ENCODE measurements at places on chromosomes 13 and 19.

- no peak for DNase-seq
Observed at GRCh38 chr19:41263042-41263849, 926 bp upstream of the HNRNPUL1 start.

GRCh38 chr19:45468159-45468651, 409 bp downstream of the FOSB start:
- DNase-seq: no peak

DNA sequence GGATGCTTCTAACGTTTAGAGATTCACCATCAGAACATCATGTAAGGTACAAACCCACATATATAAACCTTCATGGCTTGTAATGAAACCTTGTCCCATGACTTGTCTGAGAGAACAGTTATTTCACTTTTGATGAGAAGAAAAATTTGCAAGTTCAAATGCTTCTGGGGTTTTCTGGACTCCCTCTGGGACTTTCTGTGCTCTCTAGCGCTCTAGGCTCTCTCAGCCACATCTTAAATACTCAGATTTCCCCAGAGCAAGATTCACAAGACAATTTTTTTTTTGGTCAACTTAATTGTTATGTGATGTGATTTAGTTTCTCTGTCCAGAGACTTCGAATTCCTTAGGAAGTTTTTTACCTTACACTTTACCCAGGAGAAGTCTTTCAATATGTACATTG, 282.8 kb upstream of the EDNRB start:
- no peak for DNase-seq

GRCh38 chr13:76854894-76855293, 31.3 kb downstream of the KCTD12 start:
- no peak for DNase-seq

GRCh38 chr19:5997371-5997770, 19.4 kb upstream of the RANBP3 start:
- no peak for DNase-seq

DNA sequence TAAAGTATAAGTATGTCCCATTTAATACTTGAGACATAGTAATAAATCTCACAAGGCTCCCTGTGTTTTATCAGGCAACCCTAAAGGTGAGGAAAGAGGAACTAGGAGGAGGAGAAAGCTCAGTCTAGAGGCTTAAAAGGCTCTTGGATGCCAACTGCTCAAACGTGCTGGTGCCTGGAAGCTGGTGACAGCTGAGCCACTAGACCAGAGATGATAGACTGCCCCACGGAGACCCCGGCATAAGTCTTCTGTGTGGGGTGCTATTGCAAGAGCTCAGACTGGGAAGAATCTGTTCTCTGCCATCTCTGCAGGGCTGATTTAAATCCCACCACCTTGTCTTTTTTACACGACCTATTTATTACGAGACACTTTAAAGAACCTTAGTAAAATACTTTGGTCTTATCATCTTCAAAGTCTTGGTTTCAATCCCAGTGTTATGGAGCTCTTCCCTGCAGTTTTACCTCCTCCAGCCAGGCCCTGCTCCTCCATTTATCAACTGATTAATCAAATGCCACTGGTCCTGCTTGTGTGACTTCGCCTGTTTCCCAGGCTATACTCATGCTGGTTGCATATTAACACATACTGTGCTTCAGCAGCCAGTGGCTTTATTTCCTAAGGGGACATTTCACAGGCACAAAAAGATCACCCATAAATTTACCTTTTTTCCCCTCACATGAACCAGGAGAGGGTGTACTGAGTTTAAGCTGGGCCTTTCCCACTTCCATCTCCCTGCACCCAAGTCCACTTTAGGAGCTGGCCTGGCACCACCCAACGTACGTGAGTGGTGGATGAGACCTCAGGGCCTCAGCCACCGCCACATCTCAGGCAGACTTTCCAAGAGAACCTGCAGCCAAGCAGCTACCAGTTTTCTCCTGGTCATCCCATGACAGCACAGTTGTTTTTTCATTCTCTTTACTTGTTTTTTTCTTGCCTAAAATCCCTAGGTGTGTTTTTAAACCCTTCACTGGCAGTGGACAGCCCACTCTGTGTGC, 7.8 kb upstream of the ATP12A start:
- DNase-seq: no peak

Measured in HT-29 (cell line).